Stimulated activated CD4-positive, alpha-beta T cell treated with anti-CD3 and anti-CD28 coated beads, TNF-alpha, amount 100 ng/mL, for 24 hours (primary cell): ENCODE measurements at places on chromosomes 3 and 15.

GRCh38 chr15:89034305-89034704 is 54.0 kb upstream of the ABHD2 start:
- no peak for DNase-seq

GRCh38 chr15:64586259-64586870 is 126.0 kb downstream of the ZNF609 start:
- no peak for DNase-seq

- no peak for DNase-seq
Observed at GRCh38 chr3:186511702-186512101, 32.5 kb downstream of the CRYGS start.

DNA sequence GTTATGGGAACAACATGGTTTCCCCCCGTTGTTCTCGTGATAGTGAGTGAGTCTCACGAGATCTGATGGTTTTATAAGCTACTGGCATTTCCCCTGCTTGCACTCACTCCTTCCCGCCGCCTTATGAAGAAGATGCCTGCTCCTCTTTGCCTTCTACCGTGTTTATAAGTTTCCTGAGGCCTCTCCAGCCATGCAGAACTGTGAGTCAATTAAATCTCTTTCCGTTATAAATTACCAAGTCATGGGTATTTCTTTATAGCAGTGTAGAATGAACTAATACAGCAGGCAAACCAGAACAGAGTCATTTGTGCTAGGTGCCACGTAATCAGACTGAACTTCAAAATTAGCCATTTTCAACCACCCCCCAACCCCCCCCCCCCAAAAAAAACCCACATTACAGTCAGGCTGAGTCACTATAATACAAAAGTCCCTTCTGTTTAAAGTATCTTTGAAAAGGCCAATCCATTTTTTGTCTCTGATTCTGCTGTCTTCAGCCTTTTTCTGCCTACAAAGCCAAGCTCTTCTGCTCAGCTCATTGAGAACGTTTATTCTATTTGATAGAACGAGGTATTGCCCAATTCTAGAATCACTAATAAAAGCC is 4.1 kb downstream of the OR4F6 start:
- DNase-seq = no peak

GRCh38 chr15:62150445-62150844 is 14.6 kb downstream of the C2CD4B start:
- no peak for DNase-seq

DNA sequence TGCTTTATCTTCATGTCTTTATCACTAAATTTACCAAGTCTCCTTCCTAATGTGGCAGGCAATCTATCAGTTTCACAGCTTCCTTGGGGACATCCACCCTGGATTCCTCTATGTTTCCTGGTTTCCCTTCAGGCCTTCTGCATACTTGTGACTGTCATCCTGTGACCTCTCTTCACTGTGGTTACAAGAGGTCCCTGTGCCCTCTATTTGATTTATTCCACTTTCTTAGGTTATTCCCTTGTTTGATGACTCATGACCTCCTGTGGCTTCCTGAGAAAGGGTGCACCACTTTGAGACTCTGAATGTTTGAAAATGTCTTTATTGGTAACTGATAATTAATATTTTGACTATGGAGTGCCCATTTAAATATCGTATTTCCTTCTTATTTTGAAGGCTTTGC is 60.5 kb upstream of the KY start:
- DNase-seq = no peak

- no peak for DNase-seq
Observed at GRCh38 chr3:146692254-146692653, 87.1 kb upstream of the PLSCR5 start.

DNA sequence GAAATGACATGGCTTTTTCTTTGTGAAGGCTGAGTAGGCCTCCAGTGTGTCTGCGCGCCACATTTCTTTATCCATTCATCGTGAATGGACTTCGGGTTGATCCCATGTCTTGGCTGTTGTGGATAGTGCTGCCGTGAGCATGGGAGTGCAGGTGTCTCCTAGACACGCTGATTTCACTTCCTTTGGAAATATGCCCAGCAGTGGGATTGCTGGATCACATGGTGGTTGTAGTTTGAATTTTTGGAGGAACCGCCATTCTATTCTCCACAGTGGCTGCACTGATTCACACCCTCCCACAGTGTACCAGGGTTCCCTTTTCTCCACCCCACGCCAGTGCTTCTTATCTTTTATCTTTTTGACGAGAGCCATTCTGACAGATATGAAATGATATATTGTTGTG is 171.7 kb downstream of the NSMCE3 start:
- DNase-seq = no peak

GRCh38 chr15:81182756-81183438 is 13.8 kb upstream of the IL16 start:
- DNase-seq = no peak

DNA sequence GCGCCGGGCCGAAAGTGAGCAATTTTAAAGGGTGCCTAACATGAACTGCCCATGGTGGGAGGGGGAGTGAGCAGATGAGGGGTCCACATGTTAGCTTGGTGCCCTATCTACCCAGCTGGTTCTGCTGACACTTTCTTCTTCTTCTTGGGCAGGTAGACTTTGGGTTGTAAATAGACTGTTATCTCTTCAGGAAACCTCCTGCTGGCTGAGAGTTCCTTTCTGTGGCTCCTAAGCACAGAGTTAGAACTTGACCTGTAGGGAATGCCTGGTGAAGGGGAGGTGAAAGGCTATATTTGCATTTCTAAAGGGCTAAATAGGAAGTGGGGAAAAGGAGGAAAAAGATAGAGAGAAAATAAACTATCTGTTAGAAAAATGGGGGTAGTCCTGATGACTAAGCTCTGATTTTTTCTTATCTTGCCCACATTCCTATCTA is 521.4 kb upstream of the TGFBR2 start:
- DNase-seq = no peak

- no peak for DNase-seq
Observed at GRCh38 chr15:67228286-67228685, 26.2 kb downstream of the AAGAB start.

DNA sequence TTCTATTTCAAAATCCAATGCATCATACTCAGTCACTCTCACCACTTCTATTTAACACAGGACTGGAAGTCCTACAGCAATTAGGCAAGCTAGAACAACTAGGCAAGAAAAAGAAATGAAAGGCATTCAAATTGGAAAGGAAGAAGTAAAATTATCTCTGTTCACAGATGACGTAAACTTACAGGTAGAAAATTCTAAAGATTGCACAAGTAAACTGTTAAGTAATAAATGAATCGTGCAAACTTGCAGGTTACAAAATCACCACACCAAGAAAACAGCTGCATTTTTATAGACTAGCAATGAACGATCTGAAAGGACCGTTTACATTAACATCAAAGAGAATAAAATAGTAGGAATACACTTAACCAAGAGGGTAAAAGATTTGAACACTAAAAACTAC is 36.2 kb downstream of the CHST2 start:
- no peak for DNase-seq

DNA sequence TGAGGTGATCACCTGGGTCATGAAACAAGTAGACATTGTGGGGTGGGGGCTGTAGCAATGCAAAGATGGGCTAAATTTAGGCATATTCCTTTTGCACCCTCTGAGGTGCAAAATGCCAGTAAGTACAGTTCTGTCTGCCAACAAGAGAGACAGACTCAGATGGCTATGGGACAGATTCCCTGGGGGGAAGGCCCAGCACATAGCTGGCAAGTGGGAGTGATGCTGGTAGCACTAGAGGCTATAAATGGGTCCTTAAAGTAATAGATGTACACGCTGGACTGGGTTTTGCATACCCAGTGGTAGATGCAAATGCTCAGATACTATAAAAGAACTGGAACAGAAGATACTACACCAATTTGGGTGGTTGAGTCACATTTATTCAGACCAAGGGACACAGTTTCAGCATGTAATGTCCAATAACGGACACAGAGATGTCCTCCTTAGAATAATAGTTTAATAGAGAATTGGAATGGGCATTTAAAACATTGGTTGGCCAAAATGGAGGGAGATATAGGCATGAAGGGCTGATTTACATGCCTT is 67.4 kb upstream of the RNU6-1 start:
- DNase-seq = no peak

DNA sequence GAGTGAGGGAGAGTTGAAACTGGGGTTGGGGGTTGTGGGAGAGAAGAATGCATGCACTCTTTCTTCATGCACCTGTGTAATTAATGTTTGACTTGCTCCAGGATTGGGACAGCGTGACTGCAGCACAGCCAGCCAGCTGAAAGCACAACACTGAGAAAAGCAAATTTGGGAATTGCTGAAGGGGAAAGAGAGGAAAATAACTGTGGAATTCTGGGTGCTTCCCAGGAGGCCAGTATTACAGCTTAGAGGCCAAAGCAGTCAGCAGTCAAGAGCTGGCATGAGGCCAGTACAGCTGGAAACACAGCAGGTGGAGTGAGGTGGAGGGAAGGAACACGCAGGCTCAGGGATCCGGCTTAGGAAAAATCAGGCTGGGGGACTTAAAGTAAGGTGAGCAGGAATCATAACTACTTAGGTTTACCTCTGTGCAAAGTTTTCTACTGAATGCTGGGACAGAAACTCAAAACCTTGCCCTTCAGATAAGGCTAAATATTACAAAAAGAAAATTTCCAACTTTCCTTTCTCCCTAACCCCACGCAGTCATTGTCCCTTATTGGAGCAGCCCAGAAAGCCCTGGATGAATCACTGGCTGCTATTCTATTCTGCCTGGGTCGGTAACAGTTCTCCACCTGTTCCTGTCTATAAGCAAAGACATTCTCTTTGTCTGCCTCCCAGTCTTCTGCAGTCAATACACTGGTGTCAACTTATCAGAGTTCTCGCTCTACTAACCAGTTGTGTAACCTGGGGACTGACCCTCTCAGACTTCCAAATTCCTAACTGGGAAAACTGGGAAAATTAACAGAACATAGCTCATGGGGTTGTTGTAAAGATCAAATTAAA is 167.2 kb downstream of the MAGI1 start:
- no peak for DNase-seq

DNA sequence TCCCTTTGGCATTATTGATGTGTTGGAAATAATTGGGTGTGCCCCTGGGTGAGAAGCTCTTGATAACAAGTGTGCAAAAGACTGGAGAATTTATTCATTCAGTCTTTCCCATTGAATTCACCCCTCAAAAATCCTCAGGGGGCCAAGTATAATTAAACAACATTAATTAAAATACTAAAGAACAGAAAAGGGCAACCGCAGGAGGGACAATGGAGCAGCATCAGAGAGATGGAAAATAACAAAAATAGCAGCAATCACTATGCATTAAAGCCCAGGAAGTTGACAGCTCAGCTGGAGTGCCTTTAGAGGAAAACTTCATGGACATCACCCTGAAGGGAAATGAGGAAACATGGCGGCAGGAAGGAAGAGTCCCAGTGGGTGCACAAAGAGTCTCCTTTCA is 227.6 kb downstream of the MINAR1 start:
- DNase-seq = no peak

DNA sequence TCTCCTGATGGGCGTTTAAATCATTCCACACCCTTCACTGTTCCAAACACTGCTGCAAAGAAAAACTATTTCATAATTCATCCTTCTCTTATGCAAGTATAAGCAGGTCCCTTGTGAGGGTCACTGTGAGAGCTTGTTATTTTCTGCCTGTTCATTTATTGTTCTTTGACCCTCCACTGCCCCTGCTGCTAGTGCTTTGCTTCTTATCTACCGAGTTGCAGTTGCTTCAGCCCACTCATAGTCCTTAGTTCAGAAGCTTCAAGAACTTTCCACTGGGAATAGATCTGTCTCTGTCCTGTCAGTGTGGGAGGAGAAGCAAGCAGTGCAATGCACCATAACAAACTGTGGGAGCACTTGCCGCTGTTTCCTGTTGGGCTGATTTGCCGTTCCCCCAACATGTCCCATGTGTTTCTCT is 39.8 kb downstream of the RIOX2 start:
- no peak for DNase-seq

DNA sequence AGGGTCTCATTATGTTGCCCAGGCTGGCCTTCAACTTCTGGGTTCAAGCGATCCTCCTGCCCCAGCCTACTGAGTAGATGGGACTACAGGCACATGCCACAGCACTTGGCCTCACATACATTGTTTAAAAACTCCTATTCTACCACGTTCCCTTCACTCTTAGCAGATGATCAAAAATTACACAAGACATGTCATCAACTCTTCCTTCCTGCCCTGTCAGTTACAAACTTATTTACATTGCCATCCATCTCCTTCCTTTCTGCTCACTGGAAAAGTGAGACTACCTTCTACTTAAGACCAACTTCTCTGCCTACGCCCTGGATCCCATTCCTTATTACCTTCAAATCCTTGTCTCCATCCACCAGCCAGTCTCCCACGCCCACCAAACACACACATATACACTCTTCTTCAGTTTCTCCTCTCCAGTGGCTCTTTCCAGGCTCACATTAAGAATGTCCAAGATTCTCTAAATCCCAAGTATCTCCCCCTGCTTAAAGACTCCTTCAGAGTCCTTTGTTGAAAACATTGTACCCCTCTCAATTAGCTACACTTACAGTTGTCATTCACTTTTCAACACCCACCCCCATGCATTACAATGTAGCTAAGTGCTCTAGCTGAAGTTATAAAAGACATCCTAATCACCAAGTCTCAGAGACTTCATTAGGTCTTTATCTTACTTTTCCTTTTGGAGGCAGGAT is 4.3 kb downstream of the PEAK1 start:
- DNase-seq = no peak

DNA sequence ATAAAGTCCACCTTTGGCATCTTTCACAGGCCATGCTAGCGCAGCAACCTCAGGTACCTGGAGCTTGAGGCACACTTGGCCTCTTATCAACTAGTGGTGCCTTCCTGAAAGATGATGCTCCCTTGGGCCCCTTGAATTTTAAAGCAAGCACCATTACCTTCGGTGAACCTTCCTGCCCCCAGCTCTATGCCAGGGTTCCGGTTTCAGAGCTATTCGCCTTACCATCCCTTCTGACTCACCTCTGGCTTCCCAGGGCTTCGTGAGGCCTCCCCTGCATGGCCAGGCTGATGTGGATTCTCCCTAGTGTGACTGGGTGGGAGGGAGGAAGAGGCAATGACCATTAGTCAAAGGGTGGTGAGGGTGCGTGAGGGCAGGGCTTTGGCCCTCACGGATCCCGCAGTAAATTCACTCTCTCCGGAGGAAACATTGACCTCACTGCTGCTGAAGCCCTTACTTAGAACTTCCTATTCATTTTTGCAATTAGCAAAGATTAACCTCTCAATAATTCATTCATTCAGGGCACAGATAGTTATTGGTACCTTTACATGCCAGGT is 16.3 kb downstream of the BHLHE40 start:
- DNase-seq = no peak

DNA sequence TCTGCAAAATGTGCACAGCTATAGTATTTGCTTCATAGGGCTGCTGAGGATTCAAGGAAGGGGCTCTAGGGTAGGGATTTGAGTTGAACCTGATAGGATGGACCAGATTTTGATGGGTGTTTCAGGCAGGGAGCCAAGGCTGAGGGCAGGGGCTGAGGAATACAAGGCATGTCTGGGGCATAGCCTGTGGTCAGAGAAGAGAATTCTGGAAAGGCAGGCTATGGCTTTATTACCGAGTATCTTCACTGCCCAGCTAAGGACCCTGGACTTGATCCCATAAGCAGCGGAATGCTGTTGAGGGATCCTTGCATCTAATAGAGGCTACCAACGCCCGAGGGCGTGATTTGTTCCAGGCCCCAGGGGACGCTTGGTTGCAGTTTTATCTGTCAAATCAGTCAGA is 193.0 kb upstream of the TLE3 start:
- no peak for DNase-seq
